WTC11 (cell line): ENCODE measurements at places on chromosomes 13 and 19. TPM values are rescaled to one million over a fixed set of nuclear protein-coding genes. Genes with fewer than 3 reads are reported as not detected.

DNA sequence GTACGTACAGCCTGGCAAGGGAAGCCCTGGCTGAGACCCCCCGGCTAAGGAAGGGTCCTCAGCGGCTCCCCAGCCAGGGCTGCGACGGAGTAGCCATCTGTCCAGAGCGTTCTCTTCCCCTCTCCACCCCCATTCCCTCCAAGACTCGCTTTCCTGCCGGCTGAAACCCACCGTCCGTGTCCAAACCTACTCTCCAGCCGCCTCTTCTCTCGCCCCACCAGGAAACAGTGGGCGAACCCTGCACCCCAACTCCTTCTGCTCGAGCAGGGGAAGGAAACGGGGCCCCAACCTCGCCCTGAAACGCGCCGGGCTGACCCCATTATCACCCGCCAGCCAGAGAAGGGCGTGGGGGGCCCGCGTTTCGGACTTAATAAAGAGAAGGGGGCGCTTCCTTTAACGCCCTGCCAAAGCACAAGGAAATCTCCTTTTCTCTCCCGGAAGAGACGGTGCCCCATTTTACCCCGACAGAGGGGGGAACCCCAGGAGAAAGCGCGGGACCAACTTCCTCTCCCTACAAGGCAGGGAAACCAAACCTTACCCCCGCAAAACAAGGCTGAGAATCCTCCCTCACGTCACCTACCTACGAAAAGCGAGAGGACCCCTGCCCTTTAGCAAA, 2.5 kb downstream of the ZC3H4 start:
- DNase-seq, result no peak

- DNase-seq, result no peak
These were observed 13.9 kb downstream of the COL4A1 start for GRCh38 chr13:110293037-110293436.

- DNase-seq, result peak; percentile 83
These were observed 4.9 kb downstream of the HRC start for GRCh38 chr19:49150106-49150943.

GRCh38 chr13:110726726-110727125, 13.2 kb downstream of the ING1 start:
- no peak for DNase-seq

Gene KIR3DL2
- not detected in 3 replicates for total RNA-seq

Gene CACNG6
- 2.5 to 3.3 TPM (median 2.5 TPM) in 3 replicates for total RNA-seq
